Left renal cortex interstitium (tissue), 4 donors: ENCODE measurements at places on chromosomes 12 and 14. TPM values are rescaled to one million over a fixed set of nuclear protein-coding genes. Genes with fewer than 3 reads are reported as not detected.

- no peak for DNase-seq
These were observed 3.7 kb downstream of the WNT5B start for GRCh38 chr12:1632702-1633101.

DNA sequence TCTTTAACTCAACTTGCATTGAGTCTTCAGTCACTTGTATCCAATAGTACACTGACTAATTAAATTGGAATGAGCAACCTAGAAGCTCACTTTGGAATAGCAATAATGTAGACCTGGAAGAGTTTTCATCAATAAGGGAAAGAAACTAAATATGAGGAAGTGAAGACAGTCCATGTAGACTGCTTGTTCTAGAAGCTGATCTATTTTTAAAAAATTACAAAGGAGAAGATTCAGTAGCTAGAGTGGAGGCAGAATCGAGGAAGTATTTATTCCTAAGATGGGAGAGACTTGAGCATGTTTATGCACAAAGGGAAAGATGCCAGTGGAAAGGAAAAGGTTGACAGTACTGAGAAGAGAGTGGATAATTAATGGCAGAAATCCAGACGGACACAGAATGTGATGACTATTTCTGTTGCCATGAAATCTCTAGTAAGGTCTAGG is 156.3 kb upstream of the PDE3A start:
- no peak for DNase-seq

DNA sequence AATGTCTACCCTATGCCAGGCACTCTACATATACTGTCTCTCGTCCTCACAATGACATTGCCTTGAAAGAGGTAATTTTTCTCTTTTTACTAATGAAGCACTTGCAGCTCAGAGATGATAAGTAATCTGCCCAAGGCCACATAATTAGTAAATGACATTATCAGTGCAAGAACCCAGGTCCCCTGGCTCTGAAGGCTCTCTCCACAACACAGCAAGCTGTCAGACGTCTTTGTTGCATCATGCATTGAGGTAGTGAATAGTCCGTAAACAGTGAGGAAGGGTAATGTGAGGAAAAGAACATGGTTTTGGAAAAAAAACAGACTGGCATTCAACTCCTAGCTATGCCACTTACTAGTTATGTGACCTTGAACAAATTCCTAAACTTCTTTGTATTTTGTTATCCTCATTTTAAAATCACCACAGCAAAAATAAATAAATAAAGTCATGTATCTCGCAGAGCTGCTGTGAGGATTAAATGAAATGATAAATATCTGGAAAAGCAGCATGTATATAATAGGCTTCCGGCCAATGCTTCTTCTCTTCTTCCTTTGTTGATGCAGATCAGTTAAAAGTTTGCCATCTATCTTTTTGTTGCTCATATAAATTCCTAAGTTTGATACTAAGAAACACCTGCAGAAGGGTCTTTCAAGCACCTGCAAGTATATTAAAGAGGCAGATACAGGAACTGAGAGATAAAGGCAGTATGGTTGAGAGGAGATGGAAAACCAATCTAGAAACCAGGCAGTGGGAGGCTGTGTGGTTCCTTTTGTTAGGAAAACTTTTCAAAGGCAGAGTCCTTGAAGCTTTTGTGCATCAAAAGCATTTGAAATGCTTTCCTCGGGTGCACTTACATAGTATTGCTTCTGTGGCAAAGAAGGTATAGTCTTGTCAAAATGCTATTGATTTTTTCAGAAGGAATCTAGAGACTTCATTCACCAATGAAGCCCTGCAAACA is 82.8 kb downstream of the BTG1 start:
- DNase-seq, result no peak

DNA sequence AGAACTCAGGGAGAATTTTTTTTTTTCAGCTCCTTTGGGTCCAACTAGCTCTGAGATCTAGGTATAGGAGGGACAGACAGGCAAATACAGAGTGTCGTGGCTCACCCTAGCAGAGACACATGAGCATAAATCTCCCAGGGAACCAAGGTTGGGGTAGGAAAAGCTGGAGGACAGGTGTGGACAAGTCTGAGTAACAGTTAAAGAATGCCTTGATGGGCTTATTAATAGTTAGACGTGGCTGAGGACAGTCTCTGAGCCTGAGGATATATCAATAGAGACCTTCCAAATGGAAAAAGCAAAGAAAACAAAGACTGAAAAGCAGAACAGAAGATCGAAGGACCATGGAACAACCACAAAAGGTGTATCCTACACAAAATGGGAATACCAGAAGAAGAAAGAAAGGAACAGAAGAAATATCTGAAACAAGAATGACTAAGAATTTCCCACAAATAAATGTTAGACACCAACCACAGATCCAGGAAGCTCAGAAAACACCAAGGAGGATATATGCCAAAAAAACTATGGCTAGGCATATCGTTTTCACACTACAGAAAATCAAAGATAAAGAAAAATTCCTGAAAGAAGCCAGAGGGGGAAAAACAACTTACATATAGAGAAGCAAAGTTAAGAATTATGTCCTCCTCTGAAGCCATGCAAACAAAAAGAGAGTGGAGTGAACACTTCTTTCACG is 80.9 kb downstream of the PTPRB start:
- no peak for DNase-seq

GRCh38 chr14:68164711-68165113 is 345.1 kb downstream of the RAD51B start:
- DNase-seq, result no peak

Gene IFI27L1
- polyA plus RNA-seq, result 25.5 TPM

Gene CLEC2B
- polyA plus RNA-seq, result 3.3 TPM

Gene NID2
- 94.5 TPM for polyA plus RNA-seq
